ENCODE measurements at places on chromosomes 16 and 17.

DNA sequence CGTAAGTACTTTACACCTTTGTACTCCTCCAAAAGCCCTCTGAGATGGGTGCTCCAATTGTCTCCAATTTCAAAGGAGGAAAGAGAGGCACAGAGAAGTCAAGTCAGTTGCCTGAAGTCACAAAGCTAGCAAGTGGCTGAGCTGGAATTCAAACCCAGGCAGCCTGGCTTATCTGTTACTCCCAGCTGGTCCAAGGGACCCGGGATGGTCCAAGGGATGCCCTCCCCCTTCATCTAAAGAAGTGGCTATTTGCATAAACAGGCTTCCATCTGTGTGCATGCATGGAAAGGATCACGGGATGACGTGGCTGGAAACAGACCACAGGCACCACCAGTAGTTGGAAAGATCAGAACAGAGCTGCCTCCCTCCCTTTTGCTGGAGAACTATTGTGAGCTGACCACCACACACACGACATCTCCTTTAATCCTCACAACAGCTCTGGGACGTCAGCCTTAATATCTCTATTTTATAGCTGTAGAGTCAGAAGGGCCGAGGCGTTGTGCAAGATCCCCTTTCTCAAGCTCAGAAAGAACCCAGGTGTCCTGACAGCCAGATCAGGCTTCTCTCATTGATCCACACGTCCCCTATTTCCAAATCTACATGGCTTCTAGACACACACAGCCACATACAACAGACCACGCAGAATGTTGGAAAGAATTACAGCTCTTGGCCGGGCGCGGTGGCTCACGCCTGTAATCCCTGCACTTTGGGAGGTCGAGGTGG is 10.9 kb upstream of the COL1A1 start:
- DNase-seq: no peak

GRCh38 chr16:64445649-64446048 is 676.2 kb downstream of the CDH11 start:
- DNase-seq: no peak

GRCh38 chr16:66603537-66604375 is 748 bp upstream of the CMTM3 start:
- peak; percentile 65 for DNase-seq

GRCh38 chr16:22624800-22625533 is 114.3 kb downstream of the NPIPB5 start:
- DNase-seq: no peak

- DNase-seq: no peak
These were observed 54.4 kb upstream of the NETO2 start for GRCh38 chr16:47198180-47198575.

DNA sequence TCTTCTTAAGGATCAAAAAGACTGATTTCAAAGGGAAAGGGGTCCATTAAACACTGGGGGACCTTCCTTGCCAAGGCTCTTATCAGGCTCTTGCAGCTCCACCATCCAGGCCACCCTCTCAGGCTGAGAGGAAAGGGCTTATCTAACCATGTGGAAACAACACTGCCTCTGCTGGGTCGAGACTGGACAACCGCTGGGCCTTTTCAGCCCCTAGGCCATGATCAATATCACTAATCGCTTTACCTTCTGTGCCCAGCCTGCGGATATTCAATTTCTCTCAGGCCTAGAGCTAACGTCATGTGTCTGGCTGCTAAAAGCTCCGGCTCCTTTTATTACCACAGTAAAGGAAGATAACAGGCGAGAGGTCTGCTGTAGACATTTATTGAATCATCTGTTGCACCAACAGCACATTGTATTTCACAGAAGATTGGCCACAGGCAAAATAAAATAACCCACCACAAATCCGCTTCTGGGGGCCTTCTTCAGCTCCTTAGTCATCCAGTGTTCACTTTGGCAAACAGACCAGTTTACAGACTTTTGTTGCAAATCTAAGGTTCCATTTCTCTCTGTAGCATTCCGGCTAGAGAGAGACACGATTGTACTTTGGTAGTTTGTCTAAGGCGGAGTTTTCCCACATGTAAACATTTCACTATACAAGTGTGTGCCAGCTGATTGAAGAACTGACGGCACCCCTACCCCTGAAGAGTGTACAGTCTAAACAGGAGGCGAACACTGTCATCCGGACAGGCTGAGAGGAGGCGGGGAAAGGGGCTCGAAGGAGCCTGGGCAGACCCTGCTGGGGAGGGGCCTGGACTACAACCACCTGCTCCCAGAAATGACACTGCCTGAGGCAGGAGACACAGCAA is 13.9 kb downstream of the CYB561 start:
- no peak for DNase-seq

DNA sequence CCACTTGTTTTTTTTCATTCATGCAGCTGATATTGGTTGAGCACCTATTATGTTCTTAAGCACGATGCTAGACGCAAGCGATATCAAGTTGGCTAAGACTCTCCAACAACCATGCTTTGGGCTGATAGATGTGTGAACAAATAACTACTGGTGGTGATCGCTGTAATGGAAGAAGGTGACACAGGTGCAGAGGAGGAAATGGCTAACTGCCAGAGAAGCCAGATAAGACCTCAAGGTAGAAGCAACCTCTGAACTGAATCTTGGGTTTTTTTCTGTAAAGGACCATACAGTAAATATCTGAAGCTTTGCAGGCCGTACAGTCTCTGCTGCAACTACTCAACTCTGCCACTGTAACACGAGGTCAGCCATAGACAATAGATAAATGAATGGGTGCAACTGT is 97.9 kb downstream of the C17orf67 start:
- no peak for DNase-seq

- DNase-seq: no peak
These were observed 11.7 kb downstream of the ZFHX3 start for GRCh38 chr16:73036074-73036826.

DNA sequence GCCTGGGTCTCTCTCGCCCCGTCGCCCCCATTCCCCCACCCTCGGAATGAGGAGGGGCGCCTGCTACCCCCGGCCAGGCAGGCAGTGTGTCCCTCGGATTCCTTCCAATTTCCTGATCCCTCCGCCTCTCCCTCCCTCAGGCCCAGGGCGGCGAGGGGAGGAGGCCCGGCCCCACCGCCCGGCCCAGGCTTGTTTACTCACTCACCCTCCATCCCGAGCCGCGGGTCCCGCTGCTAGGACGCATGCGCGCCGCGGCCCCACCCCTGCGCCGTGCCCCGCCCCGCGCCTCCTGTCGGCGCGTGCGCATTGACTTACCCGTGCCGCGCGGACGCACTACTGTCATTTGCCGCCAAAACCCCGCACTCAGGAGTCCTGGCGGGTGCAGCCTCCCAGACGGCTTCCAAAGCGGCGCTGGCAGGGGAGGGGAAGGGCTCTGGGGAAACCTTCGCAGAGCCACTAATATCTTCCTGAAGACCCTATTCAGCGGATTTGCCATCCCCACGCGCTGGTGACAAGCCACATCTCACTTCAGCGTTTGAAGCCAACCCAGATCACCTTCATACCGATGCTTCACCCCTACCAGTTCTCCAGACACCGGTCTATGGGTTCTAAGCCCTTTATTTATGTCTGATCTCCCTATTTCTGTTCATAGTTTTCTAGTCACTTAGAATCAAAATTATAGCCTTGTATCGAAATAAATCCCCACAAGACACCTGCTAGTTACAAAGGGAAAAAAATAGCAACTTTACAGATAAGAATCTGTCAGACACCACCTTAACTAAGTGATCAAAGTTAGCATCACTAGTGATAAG is at the start of gene EZH1:
Gene EZH1, minus strand, starts transcription at position 235 of the 812 bp plus-strand sequence. CDS start 16,099 bp downstream, outside the sequence.
- DNase-seq: peak; percentile 94

DNA sequence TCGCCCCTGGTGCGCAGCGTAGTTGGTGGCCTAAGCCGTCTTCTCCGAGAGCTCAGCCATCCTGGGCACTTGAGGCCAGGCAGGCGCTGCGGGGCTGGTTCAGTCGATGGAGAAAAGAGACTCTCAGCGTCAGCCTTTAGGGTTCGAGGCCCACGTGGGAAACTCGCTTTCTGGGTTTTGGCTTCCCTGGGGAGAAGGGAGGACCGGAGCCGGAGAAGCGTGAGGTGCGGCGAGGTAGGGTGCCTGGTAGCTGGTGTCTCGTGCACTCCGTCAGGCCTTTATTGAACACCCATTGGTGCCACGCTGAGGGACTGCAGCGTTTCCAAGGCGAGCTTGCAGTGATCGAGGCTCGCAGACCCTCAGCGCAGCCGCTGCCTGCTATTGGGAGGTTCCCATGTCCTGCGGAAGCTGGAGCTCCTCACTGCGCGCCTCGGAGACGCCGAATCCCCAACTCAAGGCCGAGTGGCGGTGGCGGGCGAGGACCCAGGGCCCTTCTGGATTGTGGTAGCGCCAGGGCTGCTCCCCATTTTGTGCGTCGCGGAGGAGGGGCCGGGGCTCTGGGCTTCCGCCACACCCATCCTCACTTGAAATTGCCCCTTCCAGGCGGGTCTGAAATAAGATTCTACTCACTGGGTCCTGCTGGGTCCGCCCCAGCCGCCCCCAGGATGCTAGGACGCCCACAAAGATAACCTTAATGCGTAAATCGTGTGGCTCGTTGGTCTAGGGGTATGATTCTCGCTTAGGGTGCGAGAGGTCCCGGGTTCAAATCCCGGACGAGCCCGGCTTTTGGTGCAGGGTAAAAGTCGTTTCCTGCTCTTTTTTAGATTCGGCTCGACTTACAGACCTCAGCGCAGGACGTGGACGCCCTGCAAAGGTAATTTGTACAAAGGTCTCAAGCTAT is 1.2 kb downstream of the OR1F1 start:
- peak; percentile 80 for DNase-seq

GRCh38 chr16:22098405-22099255 is 6.3 kb downstream of the VWA3A start:
- DNase-seq: no peak

DNA sequence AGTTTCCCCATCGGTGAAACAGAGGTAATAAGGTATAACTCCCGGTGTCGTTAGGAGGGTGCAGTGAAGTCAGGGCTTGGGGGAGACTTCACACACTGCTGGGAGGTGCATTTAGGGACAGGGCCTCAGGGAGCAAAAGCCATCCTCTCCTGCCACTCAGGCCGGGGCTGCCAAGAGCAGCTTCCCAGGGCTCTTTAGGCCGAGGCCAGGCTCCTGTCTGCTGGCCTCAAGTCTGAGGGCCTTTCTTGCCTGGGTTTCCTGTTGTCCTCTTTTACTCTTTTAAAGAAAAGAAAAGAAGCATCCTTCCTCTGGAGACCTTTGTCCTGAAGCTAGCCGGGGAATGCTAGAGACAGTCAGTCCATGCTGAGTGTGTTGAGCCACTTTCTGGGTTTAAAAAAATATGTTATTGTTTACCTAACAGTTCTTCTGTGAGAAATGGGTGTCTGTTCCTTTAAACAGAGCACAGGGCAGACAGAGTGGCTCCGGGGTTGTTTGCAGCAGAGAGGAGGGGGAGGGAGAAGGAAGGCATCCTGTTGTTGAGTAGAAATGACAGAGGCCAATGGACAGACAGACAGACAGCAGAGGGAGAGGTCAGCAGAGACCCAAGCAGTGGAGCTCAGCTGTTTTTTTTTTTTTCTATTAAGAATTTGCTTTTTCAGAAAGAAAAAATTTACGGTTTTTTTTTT is 79.1 kb downstream of the C17orf67 start:
- DNase-seq: no peak

DNA sequence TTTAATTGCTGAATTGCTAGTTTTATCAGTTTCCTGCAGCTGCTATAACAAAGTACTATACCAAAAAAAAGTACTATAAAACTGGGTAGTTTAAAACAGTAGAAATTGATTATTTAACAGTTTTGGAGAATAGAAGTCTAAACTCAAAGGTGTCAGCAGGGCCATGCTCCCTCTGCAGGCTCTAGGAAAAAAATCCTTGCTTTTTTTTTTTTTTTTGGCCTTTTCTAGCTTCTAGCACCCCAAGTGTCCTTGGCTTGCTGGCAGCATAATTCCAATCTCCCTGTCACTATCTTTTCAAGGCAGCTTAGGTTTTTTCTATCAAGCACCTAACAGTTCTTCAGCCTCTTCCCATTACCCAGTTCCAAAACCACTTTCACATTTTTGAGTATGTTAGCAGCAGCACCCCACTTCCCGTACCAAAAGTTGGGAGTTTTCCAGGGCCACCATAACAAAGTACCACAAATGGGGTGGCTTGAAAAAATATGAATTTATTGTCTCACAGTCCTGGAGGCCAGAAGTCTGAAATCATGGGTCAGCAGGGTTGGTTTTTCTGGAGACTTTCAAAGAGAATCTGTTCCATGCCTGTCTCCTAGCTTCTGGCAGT is 37.4 kb downstream of the BPTF start:
- DNase-seq: no peak

- DNase-seq: no peak
These were observed 57.4 kb downstream of the C16orf78 start for GRCh38 chr16:49431040-49431439.

- peak; percentile 15 for DNase-seq
These were observed 123.7 kb downstream of the METRNL start for GRCh38 chr17:83203073-83203471.

- peak; percentile 13 for DNase-seq
These were observed 33.1 kb upstream of the HERPUD1 start for GRCh38 chr16:56898847-56899246.

- DNase-seq: peak; percentile 13
These were observed 530 bp downstream of the GSG1L start for GRCh38 chr16:28062847-28063521.

DNA sequence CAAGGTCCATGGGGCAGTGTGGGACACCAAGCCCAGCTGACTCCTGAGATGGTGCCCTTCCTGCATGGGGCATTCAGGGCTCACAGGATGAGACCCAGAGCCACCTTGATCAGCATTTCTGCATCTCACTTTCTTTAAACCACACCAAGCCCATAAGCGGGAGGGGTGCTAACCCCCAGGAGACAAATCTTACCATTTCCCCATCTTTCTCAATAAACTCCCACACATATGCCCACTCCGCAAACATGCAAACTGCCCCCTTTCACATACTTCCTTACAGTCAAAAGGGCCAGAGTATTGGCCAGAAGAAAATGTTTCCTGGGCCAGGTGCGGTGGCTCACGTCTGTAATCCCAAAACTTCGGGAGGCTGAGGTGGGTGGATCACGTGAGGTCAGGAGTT is 3.7 kb upstream of the SLC39A11 start:
- DNase-seq: no peak

- peak; percentile 56 for DNase-seq
These were observed 4.3 kb upstream of the PPP1R1B start for GRCh38 chr17:39622380-39623006.

DNA sequence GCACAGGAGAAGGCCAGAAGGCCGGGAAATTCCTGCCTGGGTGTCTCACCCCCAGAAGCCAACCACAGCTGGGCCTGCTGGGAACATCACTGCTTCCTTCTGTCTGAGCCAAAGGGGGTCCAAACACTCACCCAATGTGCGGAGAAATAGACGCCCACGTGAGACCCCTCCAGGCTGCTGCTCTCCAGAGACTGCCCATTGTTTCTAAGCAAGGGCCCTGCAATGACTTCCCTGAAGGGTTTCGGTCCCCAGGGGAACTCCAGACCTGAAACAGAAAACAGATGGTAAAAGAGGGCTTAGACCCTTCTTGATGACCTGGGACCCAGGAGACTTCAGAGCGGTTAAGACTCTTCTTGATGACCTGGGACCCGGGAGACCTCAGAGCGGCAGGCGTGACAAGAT is 41.3 kb downstream of the MRM3 start:
- DNase-seq: no peak

DNA sequence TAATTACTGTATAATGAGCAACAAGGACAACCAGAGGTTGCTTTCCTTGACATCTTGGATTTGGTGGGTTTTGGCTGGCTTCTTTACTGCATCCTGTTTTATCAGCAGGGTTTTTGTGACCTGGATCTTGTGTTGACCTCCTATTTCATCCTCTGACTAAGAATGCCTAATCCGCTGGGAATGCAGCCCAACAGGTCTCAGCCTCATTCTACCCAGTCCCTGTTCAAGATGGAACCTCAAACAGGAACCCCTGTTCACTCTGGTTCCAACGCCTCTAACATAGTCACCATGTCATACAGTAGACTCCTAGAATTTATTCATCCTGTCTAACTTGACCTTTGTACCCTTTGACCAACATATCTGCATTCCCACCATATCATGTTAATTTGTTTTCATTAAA is 183.8 kb upstream of the SOX9 start:
- DNase-seq: no peak
